ENCODE measurements at places on chromosomes 12 and 14. TPM values are rescaled to one million over a fixed set of nuclear protein-coding genes. Genes with fewer than 3 reads are reported as not detected.

- DNase-seq, result no peak
Measured at GRCh38 chr14:71311061-71311460, 403.8 kb downstream of the PCNX1 start.

DNA sequence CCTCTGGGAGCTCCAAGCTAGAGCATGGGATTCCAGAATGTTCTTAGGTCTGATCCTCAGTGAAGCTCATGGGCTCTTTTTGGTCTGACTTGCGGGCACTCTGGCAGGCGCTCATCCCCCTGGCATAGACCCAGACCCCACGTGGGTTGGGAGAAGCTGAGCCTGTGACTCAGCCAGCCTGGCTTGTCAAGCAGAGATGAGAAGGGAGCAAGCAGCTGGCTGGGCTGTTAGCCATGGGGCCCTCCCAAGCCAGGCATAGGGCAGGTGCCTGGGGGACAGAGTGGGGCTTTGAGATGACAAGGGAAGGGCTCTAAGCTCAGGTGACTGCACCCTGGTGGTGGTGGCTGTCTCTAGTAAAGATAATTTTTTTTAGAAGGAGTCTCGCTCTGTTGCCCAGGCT, 80.3 kb upstream of the NOS1 start:
- no peak for DNase-seq

DNA sequence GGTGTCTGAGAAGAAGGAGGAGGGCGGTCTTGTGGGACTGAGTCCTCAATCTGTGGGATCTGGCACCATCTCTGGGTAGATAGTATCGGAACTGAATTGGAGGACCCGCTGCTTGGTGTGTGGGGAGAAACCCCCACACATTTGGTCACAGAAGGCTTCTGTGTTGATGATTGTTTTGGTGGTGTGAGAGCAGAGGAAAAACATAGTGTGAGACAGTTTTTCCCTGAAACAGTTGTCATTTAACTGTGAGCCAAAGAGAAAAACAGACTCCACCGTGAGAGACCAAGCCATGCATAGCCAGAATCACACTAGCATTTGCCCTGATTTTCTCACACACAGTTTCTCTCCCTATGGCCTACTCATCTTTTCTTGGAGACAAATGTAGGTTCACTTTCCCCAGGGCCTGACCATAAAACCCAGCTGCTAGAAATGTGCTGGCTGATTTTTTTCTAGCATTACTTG, 91.4 kb upstream of the FLRT2 start:
- DNase-seq, result no peak

GRCh38 chr14:103560691-103561090, 1.8 kb downstream of the BAG5 start:
- no peak for DNase-seq

- DNase-seq, result peak; percentile 19
Measured at GRCh38 chr14:55802986-55803872, 223.2 kb downstream of the KTN1 start.

- DNase-seq, result no peak
Measured at GRCh38 chr12:11666131-11667050, 16.9 kb downstream of the ETV6 start.

GRCh38 chr14:78070344-78070743, 99.8 kb upstream of the NRXN3 start:
- no peak for DNase-seq

DNA sequence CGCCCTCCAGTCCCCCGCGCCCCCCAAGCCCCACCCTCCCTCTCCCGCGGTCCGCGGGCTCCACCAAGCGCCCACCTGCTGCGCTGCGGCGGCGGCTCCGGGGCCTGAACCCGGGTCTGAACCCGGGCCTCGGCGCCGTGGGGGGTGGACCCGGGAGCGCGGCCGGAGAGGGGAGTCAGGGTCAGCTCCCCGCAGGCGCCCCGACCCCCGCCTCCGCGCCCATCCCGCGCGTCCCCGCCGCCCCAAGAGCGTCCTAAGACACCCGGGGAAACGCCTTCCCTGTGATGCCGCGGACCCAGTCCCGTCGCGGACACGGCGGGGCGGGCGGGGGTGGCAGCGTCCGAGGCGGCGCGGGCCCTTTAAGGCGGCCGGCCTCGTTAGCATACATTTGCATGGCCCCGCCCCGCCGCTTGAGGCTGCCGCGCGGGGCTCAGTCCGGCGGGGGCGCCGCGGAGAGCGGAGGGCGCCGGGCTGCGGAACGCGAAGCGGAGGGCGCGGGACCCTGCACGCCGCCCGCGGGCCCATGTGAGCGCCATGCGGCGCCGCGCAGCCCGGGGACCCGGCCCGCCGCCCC, at the start of gene MMP17:
Gene MMP17 (plus strand): TSS at position 433 of the 574 bp plus-strand sequence. CDS start 102 bp downstream, at position 535.
- DNase-seq, result no peak

The NFE2 gene
- 0.35 TPM for total RNA-seq

The GPX2 gene
- not detected for total RNA-seq

The KLHL33 gene
- 0.05 TPM for total RNA-seq

All from HFFc6 (cell line).